Stimulated activated CD8-positive, alpha-beta memory T cell treated with anti-CD3 and anti-CD28 coated beads, Interleukin-2, amount 100 ng/mL, for 1 hour (primary cell): ENCODE measurements at places on chromosomes 3 and 15.

- DNase-seq, result no peak
These were observed 31.8 kb downstream of the FSTL1 start for GRCh38 chr3:120418866-120419490.

- no peak for DNase-seq
These were observed 20.3 kb upstream of the TNIK start for GRCh38 chr3:171480526-171480925.

GRCh38 chr15:65330934-65331645 is 26.6 kb downstream of the RNU5B-1 start:
- DNase-seq, result no peak

GRCh38 chr15:100847194-100847593 is 32.4 kb upstream of the ALDH1A3 start:
- DNase-seq, result no peak
